ENCODE measurements at places on chromosomes 7 and 10.
A peak's percentile ranks its signal among the peaks of the same experiment; 100 is the strongest.

- DNase-seq = no peak
Observed at GRCh38 chr10:124168991-124169802, 75.8 kb upstream of the CHST15 start.

GRCh38 chr10:86899670-86900276 is 57.6 kb downstream of the MMRN2 start:
- peak; percentile 68 for DNase-seq

DNA sequence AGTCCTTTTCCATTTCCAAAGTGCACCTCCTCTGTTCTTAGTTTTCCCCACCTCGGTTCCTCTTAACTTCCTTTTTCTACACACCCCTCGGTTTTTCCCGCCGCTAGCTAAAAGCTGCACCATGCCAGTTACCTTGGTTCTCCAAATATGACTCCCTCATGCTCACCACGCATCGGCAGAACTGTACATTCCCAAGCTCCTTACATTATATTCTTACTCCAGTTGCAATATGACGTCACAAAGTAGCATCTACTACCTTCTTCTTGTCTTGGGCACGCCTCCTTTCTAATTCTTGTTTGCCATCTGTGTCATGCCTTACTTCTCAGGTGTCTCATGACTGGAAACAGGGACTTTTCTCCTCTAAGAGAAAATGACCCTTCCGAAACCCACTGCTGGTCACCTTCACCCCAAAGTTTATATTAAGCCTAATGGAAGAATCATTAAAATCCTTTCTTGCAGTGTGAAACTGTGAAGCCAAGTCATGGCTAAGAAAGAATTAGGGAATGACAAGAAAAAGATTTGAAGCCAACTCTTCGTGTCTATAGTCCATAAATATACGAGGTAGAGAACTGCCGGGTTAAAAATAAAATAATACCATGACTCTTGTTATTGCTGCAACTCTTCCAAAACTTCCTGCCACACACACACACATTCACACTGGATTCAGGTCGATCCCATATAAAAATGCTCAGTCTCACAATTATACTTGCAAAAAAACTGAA is 1.7 kb downstream of the ESYT2 start:
- no peak for DNase-seq

DNA sequence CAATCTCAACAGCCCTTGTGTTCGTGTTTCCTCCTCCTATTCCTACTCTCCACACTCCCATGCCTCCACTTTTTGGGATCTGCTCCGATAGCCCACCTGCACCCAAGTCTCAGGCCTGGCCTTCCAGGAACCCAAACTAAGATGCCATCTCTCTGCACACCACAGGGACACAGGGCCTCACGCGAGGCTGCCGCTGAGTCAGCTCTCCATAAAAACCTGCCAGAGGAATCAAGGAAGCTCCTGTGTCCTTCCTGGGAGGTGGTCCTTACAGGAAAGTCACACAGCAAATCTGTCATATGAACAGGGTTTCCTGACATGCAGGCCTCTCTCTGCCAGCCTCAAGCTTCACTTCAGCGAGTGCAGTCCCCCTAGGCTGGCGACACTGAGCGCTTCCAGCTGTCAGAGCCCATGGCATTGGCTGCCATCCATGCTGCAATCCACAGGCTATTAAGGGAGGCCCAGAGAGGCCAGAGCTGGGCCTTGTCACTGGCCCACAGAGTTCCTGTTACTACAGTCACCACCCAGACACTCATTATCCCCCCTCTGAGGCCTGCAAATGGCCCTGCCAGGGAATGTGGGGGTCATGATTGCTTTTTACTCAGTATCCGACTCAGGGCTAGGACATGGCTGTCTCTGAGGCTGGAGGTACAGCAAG is 151.4 kb downstream of the OAT start:
- no peak for DNase-seq

DNA sequence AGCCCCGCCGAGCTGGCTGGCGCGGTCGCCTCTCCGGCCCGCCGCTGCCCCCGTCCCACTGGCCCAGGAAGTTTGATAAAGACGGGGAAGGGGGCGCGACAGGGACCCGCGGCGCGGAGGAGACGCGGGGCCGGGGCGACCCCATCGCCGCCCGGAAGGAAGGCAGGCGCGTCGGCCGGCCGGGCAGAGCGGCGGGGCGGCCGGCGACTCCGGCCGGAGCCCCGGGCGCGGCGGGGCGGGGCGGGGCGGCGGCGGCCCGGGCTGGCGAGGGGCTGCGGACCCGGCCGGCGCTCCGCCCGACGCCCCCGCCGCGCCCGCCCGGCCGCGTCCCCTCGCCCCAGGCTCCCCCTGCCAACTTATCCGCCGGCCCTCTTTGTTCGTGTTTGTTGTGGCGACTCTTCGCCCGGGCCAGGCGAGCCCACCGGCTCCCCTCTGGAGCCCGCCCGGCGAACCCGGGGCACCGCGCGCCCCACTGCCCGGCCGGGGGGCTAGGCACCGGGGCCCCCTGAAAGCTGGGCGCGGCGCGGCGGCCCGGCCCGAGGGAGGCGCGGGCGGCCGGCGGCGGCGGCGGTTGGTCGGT is 571 bp downstream of the KDM7A start:
- peak; percentile 29 for DNase-seq

- DNase-seq = no peak
Observed at GRCh38 chr7:155724327-155725005, 80.0 kb downstream of the RBM33 start.

DNA sequence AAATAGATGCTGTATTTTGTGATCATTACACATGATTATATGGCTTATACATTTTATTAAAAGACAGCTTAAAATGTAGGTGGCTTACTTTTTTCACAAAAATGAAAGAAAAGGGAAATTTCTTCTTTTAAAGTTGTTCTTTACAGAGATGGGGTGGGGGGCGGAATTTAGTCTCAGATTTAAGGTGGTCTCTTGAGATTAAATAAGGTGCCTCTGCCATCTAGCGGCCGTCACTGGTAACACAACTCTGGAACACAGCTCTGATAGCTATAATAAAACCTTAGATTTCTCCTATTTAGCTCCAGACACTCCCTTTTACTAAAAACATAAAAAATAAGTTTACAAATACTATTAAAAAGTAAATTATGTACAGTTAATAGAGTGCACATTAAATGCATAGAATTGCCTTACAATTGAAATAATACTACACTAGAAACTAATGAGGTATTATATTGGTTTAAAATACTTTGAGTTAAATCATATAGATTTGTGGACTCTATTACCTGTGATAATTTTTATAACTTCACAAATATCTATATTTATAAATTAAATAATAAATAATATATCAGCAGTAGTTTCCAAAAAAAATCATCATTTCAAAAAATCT is 210.9 kb downstream of the DGKB start:
- peak; percentile 43 for DNase-seq

DNA sequence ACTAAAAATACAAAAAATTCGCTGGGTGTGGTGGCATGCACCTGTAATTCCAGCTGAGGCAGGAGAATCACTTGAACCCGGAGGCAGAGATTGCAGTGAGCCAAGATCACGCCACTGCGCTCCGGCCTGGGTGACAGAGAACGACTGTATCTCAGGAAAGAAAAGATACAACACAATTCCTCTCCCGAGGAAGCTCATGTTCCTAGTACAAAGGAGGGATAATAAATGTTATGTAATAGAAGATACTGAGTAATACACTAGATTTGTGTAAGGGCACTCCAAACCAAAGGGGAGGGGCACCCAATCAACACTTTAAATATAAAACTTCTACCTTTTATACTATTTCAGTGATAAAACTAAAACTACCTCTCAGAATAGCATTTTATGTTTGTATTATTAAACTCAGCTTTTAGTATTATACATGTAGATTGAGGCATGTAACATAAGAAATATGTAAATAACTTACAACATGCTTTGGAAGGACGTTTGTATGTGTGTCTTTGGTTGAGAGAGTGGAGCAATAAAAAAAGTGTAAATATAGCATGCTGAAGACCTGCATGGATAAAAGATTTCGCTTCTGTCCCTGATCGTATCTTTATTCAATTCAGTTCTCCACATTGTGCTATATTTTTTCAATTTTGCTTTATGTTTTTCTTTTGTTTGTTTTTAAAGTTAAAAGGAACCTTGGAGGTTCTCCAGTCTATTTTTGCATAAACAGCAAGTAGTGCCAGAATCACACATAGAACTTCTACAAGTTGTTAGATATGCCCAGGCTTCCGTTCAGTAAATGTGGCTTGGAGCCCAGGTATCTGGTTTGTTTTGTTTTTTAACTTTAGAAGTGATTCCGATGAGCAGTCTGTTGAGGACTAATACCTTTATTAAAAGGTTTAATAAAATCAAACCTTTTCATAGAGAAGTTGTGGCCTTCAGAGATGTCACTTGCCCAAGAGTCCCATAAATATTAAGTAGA is 71.9 kb downstream of the WAC start:
- DNase-seq = no peak

DNA sequence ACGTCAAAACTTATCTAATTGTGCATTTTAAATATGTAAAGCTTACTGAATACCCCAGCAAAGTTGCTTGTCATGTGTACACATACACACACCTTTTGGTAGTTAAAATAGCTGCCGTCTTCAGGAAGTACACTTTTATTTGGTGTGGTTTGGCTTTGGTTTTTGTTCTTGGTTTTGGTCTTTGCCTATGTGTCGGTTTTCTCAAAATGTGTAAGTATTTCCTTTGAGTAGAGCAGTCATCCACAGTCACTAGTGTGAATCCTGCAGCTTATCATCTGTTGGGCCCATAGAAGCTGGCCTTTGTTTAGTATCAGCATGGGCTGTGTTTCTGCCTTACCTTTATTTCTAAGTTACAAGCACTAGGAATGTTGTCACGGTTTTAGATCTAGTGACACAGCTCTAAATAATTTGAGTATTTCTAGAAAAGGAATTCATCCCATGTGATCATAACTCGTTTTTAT is 35.3 kb downstream of the NET1 start:
- DNase-seq = no peak

GRCh38 chr10:29688230-29688661 is 53.5 kb upstream of the SVIL start:
- DNase-seq = peak; percentile 96

- no peak for DNase-seq
Observed at GRCh38 chr7:103525937-103526336, 79.9 kb upstream of the SLC26A5 start.

- no peak for DNase-seq
Observed at GRCh38 chr7:30688718-30689221, 6.5 kb upstream of the CRHR2 start.

DNA sequence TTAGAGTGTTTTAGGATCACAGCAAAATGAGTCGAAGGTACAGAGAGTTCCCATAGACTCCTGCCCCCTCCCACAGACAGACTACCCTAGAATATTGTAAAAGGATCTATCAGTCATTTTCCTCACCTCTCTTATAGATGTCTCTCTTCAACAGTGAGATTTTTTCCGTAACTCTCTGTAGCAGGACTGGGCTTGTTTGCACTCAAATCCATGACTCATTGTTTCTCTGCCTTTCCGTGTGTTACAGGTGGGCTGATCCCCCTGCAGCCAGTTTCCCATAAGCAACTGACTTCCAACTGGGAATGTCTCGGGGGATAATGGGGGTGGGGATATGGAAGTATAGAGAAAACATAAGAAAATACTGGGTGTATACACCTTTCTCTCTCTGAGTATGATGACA is 921.0 kb downstream of the GATA3 start:
- no peak for DNase-seq

GRCh38 chr7:92072121-92072520 is 62.2 kb downstream of the CYP51A1 start:
- DNase-seq = no peak

DNA sequence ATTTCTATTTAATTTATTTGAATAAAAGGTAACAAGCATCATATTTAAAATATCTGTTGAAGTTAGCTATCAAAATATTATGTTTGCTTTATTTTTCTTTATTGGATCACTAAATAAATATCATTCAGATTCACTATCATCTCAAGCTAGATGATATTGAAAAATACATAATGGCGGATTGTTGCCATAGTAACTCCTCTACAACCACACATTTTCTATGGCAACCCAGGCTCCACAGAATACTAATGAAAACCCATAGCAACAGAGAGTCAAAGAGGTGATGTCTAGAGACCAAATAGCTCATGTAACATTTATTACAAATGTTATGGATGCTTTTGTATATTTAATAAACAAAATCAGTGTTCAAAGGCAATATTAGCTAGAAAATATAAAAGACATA is 148.9 kb upstream of the CDK1 start:
- DNase-seq = peak; percentile 44

DNA sequence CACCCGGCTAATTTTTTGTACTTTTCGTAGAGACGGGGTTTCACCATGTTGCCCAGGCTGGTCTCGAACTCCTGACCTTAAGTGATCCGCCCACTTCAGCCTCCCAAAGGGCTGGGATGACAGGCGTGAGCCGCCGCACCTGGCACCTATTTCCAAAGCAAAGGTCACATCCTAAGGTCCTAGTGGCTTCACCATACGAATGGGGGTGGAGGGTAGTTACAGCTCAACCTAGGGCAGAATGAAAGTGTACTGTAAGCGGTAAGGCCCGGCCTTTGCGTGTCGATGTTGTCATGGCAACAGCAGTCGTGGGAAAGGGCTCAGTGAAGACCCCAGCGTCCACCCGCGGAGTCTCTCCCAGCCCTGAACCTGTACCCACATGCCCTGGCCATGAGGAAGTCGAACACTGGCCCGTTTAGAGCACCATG is 1.6 kb upstream of the COX19 start:
- DNase-seq = no peak

Data from NCI-H146 (cell line).